ENCODE measurements at places on chromosomes 12 and 14.

- no peak for DNase-seq
These were observed 73.5 kb upstream of the GPHB5 start for GRCh38 chr14:63392236-63392635.

GRCh38 chr12:105091476-105092206 is 7.4 kb upstream of the ALDH1L2 start:
- DNase-seq = no peak

DNA sequence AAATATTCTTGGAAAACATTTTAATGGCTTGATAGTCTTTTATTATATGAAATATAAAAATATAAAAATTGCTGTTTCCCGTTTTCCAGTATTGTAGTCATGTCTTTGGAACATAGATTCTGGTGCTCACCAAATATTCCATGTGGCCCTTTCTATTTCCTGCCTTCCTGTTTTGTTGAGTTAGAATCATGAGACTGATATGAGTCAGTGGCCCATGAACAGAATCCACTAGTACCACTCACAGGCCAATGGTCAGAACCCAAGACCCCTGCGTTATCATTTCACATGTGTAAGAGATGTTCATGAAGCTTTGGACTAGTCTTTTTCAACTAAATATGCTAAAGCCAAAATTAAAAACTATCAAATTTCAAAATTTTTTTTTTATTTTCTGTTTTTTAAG is 56.9 kb downstream of the BICD1 start:
- no peak for DNase-seq

DNA sequence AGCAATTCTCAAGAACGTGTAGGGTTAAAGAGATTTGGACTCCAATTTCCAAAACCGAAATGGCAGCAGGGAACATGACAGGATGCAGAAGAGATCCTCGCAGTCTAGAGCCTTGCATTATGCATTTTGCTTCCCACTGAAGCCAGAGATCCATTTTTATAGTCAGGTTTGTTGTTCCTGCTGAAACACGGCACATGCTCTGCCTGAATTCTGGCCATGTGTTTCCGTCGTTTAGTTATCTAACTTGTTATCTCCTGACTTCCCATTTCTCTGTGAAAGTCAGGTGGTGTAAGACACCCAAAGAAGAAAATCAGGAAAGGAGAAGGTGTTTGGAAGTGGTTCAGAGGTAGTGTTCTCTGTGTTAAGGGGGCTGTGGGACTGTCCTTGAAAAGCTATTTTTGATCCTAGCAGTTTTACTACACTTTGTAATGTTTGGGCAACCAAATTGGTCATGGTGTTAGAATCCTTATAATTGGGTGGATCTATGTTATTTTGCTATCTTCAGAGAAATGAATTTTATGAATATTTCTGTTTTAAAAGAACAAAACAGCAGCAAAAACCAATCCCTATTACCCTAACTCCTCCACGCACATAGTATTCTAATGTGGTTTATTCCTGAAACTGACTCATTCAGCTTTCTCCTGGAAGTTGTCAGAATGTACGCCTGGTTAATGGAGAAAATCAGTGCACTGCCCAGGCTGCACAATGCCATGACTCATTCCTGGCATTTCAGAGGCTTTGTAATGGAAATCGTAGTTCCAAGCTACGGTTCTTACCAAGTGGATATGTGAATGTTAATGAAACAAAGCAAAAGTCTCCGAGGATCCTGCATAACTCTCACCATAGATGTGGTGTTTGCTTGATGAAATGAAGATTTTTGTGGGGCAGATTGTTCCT is 110.1 kb downstream of the SAMD4A start:
- DNase-seq = no peak

DNA sequence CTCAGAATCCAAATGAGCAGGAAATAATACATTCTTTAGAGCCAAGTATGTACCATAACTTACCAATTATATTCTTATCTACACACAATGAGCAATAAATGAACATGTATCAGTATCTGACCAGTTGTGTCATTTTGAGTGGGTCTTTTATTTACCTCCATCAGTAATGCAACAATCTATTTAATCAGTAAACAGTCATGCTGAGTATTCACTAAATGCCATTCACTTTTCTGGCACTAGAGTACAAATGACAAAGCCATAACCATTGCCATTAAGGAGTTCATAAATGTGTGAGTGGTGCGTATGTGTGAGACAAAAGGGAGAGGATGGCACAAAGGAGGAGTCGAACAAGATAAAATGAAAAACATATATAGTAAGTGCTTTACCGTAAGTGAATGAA is 1.5 kb upstream of the STRAP start:
- no peak for DNase-seq

DNA sequence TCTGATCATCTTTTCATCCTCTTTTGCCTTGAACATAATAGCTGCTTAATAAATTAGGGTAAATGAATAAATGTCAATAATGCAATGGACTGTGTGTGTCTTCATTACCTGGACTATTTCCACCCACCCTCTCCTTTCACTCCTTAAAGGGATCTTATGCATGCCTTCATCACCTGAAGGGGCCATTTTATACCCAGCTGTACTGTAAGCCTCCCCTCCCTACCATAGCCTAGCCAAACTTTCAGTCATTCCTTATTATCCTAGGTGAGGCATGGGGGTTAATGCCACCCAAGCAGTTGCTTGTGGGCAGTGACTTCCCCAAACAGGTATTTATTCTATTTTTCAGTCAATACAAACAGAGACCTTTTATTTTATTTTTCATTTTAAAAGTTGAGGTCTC is 127.8 kb upstream of the PARP11 start:
- DNase-seq = no peak

- peak; percentile 87 for DNase-seq
These were observed 1.8 kb upstream of the RAB21 start for GRCh38 chr12:71752891-71753290.

DNA sequence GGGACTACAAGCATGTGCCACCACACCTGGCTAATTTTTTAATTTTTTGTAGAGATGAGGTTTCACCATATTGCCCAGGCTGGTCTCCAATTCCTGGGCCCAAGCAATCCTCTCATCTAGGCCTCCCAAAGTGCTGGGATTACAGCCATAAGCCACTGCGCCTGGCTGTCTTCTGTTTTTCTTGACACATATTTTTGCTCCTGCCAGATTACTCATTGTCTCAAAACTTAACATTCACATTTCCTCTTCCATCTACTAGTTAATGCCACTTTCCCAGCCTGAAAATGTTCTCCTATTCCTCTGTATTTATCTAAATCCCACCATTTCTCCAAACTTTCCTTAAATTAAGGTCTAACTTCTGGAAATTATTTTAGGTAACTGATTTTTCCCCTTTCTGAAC is 36.2 kb upstream of the KCNH3 start:
- DNase-seq = no peak

DNA sequence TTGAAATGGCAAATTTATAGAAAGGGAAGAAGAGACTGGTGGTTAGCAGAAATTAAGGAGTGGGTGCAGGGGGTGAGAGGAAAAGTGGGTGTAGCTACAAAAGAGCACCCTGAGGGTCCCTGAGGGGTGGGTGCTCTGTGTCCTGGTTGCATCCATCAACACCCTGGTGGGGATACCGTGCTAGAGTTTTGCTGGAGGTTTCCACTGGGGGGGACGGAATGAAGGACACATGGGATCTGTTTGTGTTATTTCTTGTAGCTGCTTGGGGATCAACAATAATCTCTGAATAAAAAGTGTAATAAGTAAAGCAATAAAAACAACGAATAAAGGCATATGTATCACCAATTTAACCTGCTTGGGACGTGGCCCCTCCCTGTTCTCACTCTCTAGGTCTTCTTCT is 175.3 kb downstream of the KIF26A start:
- no peak for DNase-seq

DNA sequence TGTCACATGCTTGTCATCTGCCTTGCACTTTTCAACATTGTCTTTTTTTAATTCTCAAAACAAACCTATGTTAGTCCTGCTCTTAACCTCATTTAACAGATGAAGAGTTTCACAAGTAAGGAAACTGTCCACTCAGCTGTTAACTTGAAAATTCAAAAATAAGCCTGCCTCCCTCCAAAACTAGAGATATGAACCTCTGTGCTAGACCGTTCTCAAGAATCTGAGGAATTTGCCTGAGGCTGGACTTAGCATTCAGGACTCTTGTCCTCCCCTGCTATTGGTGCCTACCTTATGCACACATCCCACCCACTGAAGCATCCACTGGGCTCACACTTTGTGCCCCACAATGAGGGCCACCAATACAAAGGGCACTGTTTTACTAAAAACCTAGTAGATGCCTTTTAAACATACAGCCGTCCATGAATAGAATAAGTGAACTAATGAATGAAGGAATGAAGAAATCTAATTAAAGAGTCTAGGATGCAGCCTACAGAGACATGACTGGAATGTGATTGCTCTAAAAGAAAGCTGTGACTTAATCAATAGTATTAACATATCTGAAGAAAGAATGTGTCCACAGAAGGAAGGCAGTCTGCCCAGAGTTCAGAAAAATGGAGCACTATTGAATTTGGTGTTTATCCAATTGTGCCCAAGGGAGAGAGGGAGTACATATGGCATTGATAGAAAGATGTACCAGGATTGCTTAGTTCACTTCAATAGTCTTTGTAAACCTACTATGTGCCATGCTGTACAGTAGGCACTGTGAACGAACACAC is 238.5 kb downstream of the SPTSSA start:
- DNase-seq = no peak

DNA sequence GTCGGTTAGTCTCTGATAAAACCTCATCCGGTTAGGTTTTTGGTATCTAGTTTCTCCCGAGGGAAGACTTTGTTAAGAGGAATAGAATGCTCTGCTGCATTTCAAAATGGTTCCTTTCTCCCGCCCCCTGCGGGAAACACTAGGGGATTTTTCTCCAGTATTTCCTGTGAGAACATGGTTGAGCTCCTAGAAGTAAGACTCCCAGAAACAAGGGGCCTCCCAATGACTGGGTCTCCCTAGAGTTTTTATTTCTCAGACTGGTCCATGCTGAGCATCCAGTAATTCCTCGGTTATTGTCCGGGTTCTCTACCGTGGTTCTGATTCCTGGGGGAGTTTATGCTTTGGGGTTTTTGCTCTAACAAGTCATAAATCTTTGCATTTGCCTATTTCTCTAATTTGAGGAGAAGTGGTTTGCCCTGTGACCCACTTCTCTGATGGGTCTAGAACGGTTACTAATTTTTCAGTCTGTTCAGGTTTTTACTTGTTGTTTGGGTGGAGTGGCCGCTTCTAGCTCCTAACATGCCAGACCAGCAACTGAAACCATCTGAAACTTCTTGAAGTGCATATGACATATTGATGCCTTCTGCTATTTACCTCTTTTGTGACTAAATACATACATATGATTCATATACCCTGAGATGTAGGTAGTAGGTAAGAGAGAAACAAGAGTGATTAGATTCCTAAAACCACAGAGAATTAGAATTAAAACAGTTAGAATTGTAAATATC is 25.1 kb downstream of the TESPA1 start:
- no peak for DNase-seq
